Effector CD8-positive, alpha-beta T cell (primary cell): ENCODE measurements at places on chromosomes 16 and 17.

DNA sequence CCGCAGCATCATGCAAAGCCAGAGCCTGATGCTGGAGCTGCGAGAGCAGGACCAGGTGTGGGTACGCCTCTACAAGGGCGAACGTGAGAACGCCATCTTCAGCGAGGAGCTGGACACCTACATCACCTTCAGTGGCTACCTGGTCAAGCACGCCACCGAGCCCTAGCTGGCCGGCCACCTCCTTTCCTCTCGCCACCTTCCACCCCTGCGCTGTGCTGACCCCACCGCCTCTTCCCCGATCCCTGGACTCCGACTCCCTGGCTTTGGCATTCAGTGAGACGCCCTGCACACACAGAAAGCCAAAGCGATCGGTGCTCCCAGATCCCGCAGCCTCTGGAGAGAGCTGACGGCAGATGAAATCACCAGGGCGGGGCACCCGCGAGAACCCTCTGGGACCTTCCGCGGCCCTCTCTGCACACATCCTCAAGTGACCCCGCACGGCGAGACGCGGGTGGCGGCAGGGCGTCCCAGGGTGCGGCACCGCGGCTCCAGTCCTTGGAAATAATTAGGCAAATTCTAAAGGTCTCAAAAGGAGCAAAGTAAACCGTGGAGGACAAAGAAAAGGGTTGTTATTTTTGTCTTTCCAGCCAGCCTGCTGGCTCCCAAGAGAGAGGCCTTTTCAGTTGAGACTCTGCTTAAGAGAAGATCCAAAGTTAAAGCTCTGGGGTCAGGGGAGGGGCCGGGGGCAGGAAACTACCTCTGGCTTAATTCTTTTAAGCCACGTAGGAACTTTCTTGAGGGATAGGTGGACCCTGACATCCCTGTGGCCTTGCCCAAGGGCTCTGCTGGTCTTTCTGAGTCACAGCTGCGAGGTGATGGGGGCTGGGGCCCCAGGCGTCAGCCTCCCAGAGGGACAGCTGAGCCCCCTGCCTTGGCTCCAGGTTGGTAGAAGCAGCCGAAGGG, 24.2 kb downstream of the C1QTNF1 start:
- DNase-seq, result no peak

- no peak for DNase-seq
Observed at GRCh38 chr17:48121923-48122664, 14.5 kb downstream of the SNX11 start.

GRCh38 chr17:41627316-41628072, 3.1 kb upstream of the KRT17 start:
- DNase-seq, result no peak

GRCh38 chr16:54847207-54847606, 83.5 kb upstream of the IRX5 start:
- no peak for DNase-seq

- DNase-seq, result no peak
Observed at GRCh38 chr17:50356418-50356817, 10.5 kb downstream of the XYLT2 start.
